ENCODE measurements at places on chromosomes 5 and 9. TPM values are rescaled to one million over a fixed set of nuclear protein-coding genes. Genes with fewer than 3 reads are reported as not detected.

MYMK gene
- polyA plus RNA-seq = not detected

KLHL3 gene
- polyA plus RNA-seq = 1.3 TPM

SV2C gene
- polyA plus RNA-seq = not detected

FAM221B gene
- polyA plus RNA-seq = not detected

GRCh38 chr5:3929799-3930198, 334.2 kb downstream of the IRX1 start:
- no peak for DNase-seq

GRCh38 chr5:52520171-52520570, 267.5 kb upstream of the ITGA1 start:
- DNase-seq = no peak

DNA sequence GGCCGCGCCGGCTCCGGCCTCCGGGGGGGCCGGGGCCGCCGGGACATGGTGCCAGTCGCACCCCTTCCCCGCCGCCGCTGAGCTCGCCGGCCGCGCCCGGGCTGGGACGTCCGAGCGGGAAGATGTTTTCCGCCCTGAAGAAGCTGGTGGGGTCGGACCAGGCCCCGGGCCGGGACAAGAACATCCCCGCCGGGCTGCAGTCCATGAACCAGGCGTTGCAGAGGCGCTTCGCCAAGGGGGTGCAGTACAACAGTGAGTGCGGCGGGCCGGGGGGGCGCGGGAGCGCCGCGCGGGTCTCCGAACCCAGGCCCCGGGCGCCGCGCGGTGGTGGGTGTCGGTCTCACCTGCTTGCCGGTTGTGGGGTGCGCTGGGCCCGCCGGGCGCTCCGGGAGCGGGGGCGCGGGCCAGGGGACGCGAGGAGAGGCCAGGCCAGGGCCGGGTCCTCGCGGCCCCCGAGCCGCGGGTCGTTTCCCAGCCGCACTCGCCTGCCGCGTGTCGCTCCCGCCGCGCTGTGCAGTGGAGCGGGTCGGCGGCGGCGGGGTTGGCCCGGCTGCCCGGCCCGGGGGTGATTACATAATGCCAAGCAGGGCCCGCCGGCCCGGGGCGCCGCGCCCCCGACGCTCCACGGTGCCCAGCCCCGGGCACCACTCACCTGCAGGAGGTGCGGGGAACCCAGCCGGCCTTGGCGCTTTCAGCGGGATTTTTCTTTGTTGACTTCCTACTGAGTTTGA, 492 bp downstream of the RABL6 start:
- no peak for DNase-seq

GRCh38 chr5:68960961-68961360, 132.9 kb upstream of the SLC30A5 start:
- DNase-seq = no peak

- DNase-seq = no peak
Observed at GRCh38 chr5:11072568-11072967, 311.5 kb upstream of the DAP start.

- no peak for DNase-seq
Observed at GRCh38 chr5:51961154-51961562, 577.9 kb downstream of the ISL1 start.

DNA sequence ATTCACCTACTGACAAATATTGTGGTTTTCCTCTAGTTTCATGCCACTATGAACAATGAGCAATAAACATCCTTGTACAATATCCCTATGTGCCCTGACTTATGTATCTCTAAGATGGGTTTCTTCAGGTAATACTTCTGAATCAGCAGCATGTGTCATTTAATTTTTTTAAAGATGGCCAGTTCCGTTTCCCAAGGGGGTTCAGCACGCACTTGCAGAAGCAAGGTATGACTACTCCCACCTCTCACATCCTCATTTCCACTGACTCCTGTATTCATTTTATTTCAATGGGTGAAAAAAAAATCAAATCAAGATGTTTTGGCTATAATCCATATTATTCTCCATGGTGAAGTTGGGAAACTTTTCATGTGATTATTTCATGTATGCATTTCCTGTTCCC, 14.7 kb upstream of the ADAMTS19 start:
- no peak for DNase-seq

- no peak for DNase-seq
Observed at GRCh38 chr9:134868751-134869553, 11.7 kb upstream of the FCN2 start.

DNA sequence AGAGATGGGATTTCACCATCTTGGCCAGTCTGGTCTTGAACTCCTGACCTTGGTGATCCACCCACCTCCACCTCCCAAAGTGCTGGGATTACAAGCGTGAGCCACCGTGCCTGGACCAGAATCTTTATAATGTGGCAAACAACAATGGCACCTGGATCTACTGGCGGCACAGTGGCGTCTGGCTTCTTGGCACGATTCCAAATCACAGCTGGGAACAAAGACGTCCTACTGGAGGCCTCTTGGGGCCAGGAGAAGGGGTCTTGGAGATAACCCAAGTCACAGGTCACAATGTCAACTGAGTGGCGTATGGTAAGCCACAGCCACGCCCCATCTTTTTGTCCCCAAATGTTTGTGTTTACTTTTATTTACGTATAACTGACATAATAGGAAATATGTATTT, 77.8 kb upstream of the RAPGEF1 start:
- DNase-seq = no peak

- no peak for DNase-seq
Observed at GRCh38 chr9:126989847-126990842, 75.6 kb downstream of the RALGPS1 start.

DNA sequence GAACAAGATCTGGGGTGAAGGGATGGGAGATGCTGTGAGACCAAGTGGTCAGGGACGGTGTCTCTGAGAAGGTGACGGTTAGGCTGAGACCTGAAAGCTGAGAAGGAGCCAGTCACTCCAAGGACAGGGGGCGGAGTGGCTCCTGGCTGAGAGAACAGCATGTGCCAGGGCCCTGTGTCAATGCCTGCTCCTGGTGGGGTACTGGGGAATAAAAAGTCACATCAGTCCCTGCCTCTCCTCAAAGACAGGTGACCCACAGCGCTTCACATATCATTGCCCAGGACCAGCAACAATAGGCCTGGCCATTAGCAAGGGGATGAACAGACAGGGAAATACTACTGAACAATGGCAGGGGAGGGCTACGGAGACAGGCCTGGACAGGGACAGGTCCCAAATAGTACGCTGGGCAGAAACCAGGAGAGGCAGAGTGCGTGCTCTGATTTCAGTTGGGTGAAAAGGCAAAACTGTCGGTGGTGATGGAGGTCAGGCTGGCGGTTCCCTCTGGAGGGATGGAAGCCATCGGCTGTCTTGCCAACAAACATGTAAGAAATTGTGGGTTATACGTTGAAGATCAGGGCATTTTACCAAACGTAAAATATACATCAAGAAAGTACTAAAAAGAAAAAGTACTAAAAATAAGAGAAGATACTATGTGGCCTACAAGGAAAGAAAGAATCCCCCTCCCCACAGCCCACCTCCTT, 64.3 kb downstream of the C9orf50 start:
- DNase-seq = no peak

DNA sequence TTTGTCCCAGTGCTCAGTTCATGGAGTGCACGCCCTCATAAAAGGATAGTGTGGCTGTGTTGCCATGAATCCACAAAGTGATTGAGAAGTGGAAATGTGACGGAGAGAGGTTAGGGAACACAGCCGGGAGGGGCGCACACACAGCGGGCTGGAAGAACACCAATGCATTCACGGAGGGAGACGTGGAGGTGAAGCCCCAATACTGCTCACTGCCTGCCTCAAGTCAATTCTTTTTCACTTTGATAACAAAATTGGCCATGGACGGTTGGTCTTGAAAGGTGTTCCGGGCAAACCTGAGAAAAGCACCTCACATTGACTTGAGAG, 424.1 kb downstream of the MED10 start:
- no peak for DNase-seq

DNA sequence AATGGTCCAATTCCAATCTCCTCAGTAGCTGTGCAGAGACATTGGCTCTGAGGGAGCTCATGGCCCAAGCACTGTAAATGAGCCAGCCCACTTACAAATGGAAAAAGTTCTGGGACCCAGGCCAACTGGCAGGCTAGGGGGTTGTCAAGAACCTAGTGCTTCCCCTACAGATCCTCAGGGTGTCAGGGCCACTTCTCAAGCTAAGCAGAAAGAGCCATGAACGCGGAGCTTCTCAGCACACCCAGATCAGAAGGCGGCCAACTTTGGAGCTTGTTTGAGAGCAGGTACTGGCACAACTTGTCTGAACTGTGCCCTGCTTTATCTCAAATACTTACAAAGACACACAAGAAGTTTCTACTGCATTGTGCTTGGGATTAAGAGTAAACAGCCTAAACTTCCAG, 17.5 kb downstream of the TLE1 start:
- DNase-seq = no peak

- DNase-seq = no peak
Observed at GRCh38 chr5:2125901-2126265, 243.2 kb upstream of the IRX4 start.

DNA sequence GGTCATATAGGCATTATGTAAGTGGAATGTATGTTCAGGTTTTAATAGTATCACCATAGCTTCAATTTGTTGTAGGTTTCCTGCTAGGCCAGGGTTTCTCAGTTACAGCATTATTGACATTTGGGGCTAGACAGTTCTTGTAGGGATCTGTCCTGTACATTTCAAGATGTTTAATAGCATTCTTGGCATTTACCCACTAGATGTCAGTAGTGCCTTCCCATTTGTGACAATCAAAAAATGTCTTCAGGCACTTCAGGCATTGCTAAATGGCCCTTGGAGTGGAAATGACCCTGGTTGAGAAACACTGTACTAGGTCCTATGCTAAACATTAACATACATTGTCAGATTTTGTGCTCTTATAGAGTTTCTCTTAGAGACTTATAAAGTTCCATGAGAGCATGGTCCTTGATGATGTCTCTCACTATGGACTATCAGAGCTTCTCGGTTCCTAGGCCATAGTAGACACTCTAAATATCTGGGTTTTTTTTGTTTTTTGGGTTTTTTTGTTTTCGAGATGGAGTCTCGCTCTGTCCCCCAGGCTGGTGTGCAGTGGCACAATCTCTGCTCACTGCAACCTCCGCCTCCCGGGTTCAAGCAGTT, 1.4 kb downstream of the KIF20A start:
- no peak for DNase-seq

DNA sequence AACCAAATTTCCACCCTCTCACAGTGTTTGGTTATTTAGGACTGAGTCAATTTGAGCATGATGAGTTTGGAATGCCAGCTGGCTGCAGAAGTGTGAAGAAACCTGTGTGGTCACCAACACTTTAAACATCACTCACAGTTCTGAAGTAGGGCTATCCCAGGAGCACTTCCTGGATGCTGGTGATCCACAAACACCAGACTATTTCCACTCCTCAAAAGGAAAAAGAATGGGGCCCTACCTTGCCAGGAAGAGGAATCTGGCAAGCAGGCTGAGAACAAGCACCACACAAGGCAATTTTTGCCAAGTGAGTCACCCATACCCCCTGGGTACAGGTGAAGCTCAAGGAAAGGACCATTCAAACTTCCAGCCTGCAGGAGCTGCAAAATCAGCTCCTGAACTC, 294.2 kb upstream of the PTGER4 start:
- DNase-seq = no peak

DNA sequence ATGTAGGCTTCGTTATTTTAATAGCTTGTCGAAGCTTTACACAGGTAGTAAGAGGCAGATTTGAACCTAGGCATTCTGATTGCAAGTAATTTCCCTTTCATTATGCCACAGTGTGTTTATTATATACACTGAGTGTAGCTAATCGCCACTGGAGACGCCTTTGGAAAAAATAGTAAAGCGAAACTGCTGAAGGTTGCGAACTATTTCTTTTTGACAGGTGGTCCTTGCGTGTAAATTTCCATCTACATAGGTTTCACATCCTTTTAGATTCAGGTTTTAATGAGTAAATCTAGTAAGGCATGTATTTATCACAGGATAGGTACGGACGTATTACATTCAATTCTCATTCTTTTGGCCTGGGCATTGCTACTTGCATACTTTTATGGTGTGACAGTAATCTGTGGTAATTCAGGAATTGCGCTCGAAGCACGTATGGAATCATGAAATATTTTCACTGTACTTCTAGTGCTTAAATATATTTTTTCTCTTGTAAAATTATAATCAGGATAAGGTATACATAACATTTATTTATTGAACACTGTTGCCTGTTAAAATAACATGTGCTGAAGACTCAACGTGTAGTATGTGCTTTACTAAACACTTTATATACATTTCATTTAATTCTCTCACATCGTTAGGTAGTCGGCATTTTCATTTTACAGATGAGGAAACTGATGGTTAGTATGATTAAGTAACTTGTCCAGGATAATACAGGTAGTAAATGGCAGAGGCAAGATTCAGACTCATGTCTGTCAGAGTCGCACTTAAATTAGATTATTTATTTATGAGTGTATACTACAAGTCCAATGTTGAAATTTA, 1.8 kb downstream of the MARCHF6 start:
- peak; percentile 60 for DNase-seq

DNA sequence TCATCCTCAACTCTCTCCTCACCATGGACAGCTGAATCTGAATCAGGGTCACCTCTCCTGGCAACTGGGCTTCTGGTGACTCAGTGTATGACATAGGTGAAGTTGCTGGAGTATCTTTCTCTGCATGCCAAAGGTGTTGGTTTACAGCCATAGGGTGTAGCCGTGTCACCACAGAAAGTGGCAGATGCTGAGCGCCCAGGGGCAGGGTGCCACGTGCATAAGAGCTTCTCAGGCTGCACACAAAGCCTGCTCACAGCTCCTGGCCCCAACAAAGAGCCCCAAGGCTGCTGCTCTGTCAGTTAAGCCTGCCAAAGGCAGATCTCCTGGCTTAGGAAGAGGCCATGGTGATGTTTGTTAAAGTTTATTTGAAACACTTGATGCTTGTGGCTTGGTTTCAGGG, 297.7 kb upstream of the WWC1 start:
- no peak for DNase-seq

GRCh38 chr5:58071566-58071965, 388.3 kb downstream of the PLK2 start:
- no peak for DNase-seq

GRCh38 chr5:68443091-68443490, 227.5 kb downstream of the PIK3R1 start:
- no peak for DNase-seq

GRCh38 chr9:93092251-93092991, 3.6 kb upstream of the CARD19 start:
- DNase-seq = no peak

GRCh38 chr5:9533096-9533495, 12.8 kb downstream of the SEMA5A start:
- DNase-seq = no peak
